ENCODE measurements at places on chromosomes 2 and 18.

GRCh38 chr2:162838136-162838497 is 450 bp downstream of the KCNH7 start:
- no peak for DNase-seq

- no peak for DNase-seq
Measured at GRCh38 chr18:23668731-23669130, 6.0 kb upstream of the ANKRD29 start.

GRCh38 chr18:25743646-25744151 is 346.7 kb downstream of the SS18 start:
- DNase-seq, result no peak

DNA sequence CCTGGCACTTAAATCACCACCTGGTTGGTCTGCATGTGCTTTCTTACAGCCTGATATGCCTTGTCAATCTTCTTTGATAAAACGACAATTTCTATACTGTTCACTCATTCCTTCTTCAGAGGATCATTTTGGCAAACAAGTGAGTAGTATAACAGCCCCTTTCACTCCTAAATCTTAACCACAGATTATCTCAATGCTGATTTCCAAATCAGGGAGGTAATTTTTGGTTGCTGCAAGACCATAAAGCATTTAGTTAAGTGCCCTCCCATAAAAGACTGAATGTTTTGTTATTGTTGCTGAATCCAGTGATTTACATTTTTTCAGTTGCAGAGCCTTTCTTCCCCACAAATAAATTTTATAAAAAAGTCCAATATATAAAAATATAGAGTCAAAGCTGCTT is 129.2 kb upstream of the CYP26B1 start:
- no peak for DNase-seq

DNA sequence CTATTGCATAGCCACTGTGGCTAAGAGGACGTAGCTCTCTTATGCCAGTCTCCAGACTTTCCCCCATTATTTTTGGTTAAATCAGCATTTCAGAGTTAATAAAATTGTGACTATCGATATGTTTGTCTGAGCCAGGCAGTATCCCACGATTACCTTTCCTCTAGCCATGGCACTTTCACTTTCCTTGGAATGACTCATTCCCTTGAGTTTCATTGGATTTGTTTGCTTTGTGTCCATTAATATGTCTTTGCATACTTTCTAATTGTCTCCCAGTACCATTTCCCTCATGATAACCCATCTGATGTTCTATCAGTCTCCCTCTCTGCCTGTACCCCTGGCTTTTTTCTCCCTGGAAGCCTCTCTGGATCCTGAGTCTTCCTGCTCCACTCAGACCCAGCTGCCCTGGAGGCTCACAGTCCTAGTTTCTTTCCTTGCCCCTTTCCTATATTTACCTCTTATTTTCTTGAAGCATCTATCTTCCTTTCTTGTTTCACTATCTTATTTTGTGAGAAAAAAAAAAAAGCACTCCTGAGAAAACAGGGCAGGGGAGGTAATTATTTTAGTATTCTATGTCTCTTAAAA is 126.1 kb downstream of the MTX2 start:
- DNase-seq, result no peak

GRCh38 chr2:25169073-25169470 is 692 bp upstream of the POMC start:
- no peak for DNase-seq

DNA sequence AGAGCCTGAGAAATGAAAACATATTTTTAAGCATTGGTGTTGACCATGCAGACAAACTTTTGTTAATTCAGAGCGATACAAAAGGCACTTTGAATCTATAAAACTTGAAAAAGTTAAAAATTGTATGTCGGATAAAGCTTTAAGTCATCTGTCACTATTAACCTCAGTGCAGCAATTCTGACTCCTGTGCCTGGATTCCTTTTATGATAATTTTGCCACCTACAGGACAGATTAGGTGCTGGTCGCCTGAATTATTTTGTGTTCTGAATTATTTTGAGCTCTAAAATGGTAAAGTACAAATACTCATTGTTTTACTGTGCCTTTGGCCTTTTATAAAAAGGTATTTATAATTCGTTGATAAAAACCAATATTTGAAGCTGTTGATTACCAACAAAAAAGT is 19.4 kb upstream of the RNF138 start:
- no peak for DNase-seq

DNA sequence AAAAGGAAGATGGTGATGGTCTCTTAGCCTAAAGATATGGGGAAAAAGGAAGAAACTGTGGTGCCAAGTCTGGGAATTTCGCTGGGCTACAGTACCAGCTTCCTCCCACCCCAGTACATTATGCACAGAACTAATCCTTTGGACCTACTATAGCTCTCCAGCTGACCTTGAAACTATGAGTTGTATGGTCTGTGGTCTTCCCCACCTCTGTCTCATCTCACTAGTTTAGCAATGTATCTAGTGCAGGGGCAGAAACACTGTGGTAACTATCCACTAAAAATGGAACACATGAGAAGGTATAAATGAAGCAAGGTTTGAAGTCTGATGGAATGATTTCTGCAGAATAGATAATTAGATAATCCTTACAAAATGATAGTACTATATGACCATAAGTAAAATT is 190.4 kb upstream of the CCDC150 start:
- DNase-seq, result no peak

DNA sequence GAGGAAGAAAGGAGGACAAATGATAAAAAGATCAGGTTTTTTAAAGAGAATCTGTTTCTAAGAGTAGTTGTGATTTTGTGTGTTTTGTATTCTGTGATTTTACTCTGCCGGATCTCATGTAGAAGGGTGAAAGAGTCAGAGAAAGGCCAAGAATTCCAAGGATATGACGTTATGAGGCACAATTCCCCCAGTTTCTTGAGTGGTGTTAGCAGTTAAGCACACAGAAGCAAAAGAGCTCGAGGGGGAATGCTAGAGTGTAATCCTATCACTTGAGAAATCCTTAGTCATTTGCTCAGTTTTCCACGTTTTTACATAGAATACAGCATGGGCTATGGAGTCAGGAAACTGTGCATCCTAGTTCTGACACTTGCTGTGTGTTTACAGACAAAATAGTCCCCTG is 34.8 kb downstream of the METTL4 start:
- DNase-seq, result no peak

DNA sequence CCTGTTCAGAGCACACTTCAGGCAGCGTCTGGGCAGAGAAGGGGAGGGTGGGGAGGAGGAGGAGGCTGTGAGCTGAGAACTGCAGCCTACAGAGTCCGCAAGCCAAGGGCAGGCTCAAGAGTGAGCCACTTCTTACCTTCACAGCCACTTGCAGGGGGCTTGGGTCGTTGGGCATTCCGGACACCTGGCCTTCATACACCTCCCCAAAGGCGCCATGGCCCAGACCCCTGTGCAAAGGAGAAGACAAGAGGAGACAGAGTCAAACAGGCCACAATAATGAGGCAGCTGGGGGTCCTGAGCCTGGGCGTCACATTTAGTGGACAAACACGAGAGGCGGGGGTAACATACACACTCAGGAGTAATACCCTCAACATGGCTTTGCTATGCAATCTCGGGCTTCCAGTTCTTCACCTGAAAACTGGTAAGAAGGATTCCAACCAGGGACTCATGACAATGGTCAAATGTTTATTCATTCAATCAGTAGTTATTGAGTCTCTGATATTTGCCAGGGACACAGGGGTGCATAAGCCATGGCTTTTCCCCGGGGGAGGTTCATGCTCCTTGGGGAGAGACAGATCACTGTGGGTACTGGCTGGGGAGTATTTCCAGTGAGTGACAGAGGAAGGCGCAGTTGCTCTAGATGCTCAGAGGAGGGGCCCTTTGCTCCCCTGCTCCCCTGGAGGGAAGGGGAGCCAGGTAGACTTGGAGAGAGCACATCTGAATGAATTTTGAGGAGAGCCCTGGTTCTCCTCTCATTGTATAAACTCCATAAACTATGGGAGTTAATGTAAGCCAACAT is 107.4 kb downstream of the CLIP4 start:
- DNase-seq, result no peak

GRCh38 chr18:65035701-65036100 is 715.1 kb upstream of the CDH7 start:
- DNase-seq, result no peak

DNA sequence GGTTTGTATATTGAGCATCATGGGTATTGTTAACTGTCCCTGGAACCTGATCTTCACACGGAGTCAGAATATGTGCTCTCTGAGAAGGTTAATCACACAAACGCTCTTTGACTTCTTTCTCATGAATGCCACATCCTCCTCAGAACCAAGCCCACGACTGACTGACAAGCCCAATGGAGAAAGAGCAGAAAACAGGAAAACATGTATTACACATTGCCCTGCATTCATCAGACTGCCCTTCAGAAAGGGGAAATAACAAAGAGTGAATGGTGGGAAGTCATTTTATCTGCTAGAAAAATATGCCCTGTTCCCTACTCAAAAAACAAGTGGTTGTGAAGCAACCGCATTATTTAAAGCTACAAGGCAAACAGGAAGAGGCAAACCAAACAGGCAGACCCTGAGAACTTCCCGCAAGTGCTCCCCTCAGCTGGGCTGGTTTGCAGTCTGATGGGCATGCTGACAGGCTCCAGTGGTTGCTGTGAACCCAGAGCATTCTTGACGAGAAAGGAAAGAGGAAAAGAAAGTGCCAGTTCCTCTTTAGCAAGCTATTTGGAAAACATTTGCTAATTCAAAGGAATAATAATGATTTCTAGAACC is 172.9 kb upstream of the SETBP1 start:
- DNase-seq, result peak; percentile 3

- no peak for DNase-seq
Measured at GRCh38 chr2:16254356-16254965, 314.1 kb downstream of the MYCN start.

DNA sequence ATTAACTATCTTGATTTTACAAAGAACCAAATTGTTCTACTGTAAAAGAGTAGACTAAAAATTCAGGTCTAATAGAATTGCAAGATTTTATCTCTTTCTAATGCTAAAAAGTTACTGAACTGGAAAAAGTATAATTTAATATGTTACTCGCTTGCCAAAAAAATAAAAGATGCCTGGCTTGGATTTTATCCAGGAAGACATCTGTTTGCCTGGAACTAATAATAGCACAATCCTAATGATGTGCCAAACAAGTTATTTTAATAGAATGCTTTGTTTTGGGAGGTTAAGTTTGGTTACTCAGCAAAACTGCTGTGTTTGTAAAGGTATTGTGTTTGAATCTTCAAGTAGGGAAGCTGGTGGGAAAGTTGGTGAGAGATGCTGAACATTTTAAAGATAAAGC is 19.4 kb upstream of the ZSWIM2 start:
- DNase-seq, result no peak

GRCh38 chr18:75871596-75871995 is 444.1 kb upstream of the SMIM21 start:
- DNase-seq, result no peak

- no peak for DNase-seq
Measured at GRCh38 chr2:170501421-170502043, 213.6 kb upstream of the SP5 start.

- no peak for DNase-seq
Measured at GRCh38 chr18:42258301-42258965, 303.4 kb downstream of the PIK3C3 start.

DNA sequence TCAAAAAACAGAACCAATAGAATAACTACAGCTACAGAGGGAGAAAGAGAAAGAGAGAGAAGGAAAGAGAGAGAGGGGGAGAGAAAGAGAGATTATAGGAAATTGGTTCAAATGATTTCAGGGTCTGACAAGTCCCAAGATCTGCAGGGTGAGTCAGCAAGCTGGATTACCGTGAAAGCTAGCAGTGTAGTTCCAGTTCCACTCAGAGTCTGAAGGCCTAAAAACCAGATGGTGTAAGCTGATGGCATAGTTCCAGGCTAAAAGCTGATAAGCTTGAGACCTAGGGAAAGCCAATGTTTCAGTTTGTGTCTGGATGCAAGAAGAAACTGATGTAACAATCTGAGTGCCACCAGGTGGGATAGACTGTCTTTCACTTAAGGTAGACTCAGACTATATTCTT is 397.7 kb downstream of the TRIB2 start:
- no peak for DNase-seq

DNA sequence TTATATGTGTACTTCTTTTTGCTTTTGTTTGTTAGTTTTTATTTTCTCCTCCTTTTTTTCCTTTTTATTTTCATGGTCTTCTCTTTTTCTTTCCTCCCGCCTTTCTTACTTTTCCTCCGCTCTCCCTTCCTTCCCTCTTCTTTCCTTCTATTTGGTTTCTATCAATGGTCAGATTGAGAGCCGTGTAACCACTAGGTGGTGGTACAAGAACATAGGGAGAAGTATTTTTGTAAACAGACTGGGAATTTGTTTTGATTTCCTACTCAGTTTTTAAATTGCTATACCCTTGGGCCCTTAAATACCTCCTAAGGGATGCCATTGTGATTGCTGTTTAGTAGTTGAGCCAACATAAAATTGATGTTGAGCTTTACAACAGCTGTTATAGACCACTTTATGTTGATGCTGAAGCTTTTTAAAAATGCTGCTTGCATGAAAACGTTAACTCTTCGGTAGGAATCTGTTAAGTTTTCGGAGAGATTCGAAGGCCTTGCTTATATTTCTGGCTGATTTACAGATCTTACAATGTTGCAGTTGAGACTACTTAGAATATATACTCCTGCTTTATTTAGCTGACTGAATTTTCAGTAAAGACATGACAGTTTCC is 124.2 kb downstream of the UBE2E3 start:
- DNase-seq, result no peak

DNA sequence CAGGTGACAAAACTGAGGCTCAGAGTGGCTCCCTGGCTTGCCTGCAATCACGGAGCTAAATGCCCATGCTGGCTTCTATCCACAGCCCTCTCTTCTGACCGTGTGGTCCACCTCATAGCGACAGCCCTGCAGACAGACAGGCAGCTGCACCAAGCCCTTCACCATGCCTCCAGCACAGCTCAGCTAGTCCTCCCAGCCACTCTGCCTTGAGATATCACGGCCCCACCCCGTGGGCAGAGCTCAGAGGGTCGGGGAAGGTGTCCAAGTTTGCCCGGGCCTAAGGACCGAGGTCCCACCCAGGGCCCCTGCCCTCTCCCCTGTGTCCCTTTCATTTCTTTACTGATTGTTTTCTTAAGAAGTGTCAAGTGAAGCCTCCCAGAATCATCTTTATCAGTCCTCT is 128.2 kb upstream of the GLI2 start:
- no peak for DNase-seq

DNA sequence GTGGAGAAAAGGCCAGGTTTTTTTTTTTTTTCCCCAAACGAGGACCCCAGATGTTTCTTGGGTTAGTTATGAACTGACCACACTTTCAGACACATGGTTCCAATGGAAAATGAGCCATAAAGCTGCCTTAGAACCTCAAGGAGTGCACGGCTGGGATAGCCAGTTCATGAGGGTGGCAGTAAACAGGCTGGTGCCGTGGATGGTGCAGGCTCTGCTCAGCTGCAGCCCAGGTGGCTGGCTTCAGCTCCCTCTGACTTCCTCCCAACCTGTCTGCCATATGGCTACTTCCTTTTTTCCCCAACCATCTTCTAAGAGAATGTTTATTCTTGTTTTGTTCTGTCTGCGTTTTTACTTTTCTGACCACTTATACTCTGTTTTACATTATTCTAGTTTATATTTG is 109.8 kb upstream of the LMAN1 start:
- DNase-seq, result no peak

DNA sequence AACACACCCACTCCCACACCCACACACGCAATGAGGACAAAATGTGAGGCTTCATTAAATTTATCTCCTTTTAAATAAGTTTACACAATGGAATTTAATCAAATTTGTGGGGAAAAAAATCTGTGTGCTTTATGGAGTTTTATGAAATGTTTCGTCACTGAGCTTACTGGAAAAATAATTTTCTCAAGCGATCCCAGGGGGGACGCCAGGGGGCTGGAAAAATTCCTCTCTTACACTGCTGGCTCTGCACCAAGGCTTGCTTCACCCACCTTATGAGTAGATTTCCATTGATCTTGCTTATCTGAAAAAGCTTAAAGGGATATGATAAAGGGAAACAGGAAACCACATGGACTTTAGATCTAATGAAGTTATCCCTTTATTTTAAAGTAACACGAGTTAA is 95.5 kb downstream of the CABYR start:
- no peak for DNase-seq
